Stimulated activated CD8-positive, alpha-beta memory T cell treated with anti-CD3 and anti-CD28 coated beads, Interleukin-12 subunit alpha, Interleukin-12 subunit beta, amount 100 ng/mL, for 4 hours (primary cell): ENCODE measurements at places on chromosomes 11 and 22.

GRCh38 chr22:37402184-37402506 lies 25.1 kb downstream of the ELFN2 start:
- no peak for DNase-seq

GRCh38 chr11:77374108-77374507 lies 72.6 kb upstream of the GDPD4 start:
- DNase-seq, result no peak

DNA sequence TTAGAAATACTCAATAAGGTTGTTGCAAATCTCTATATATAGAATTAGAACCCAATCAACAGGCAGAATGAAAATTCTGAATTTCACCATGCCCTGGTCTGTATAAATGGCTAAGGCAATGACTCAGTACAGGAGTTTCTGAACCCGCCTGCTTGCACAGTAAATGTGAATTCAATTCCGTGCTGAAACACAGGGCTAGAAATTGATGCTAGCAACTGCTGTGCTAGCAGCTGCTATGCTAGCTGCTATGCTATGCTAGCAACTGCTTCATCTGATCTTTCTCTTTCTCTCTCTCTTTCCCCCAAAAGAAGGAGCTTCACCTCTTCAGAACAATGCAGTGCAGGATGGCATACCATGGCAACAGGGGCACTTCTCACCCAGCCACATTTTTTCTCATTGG lies 9.7 kb upstream of the OR52J3 start:
- DNase-seq, result no peak

- no peak for DNase-seq
Observed at GRCh38 chr11:115462004-115462541, 42.1 kb downstream of the CADM1 start.

DNA sequence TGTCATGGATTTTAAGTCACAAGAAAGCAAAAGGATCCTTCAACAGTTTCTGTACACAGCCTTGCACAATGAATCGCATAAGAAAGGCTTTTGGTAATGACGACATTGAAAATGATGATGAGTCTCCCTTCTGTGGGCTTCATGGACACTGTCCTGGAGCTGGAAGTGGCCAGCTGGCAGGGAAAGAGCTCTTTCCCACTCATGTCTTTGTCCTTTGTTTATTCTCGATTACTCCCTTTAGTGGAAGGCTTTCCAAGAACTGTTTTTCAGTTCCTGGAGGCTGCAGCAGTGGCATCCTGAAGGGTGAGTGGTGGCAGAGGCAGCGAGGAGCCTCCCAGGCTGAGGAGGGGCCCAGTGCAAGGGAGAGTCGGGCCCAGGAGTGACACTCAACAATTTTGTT lies 505.2 kb downstream of the NTM start:
- DNase-seq, result no peak

GRCh38 chr11:117570701-117571100 lies 226.3 kb downstream of the DSCAML1 start:
- DNase-seq, result no peak

DNA sequence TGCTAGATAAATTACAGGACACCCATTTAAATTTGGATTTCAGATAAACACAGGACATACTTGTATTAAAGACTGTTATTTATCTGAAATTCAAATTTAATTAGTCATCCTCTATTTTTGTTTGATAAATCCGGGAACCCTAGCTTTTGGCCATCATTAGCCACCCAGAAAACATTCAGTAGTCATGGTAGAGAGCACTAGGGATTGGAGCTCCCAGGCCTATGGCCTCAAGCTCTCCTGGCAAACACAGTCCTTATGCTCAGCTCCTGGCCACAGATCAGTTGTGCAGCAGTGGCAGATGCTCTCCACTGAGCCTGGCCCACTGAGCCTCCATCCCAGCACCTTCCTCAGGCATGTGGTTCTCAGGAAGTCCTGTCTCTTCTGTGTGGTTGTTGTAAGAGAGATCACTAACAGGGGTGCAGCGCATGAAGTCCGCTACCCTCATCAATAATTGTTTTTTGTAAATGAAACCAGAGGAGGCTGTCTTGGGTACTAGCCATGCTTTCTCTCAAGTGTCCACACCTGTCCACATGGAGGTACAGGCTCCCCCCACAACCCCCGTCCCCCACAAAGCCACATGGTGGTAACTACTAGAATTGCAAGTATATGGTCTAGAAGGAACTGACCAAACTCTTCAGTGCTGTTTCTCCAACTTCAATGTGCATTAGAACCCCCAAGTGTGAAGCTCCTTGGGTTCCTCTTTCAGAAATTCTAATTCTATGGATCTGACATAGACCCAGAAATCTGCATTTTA lies 1.1 kb upstream of the IRAG1 start:
- no peak for DNase-seq

DNA sequence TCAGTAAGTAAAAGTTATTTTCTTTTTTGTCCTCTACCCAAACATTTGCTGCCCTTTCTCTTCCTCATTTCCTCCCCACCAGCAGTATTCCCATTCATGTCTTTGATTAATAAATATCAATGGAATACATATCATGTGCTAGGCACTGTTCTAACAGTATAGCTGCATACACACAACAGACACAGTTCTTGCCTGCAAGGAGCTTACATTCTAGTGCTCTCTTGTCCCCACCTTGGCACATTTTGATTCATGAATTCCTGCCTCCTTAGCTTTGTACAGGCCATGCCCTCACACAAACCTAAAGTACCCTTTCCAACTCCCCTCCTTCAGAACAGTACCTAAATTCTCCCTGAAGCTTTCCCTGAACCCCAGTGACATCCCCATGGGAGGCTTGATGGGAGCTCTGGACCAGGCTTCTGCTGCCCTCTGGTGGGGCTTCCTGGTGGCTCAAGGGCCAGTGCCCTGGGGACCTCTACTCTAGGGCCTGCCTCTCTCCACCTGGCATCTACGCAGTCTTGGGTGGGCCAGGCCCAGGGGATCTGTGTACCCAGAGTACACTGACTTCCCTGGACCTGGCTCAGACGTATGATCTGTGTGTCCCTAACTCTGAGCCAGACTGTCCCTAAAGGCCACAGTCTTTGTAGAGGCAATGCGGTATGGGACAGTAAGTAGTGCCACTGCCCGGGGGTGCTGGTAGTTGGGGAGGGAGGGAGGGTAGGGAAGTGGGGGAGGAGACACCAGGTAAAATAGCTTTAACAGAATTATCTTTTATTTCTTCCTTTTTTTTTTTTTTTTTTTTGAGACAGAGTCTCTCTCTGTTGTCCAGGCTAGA lies 14.1 kb downstream of the RPS13 start:
- DNase-seq, result no peak

DNA sequence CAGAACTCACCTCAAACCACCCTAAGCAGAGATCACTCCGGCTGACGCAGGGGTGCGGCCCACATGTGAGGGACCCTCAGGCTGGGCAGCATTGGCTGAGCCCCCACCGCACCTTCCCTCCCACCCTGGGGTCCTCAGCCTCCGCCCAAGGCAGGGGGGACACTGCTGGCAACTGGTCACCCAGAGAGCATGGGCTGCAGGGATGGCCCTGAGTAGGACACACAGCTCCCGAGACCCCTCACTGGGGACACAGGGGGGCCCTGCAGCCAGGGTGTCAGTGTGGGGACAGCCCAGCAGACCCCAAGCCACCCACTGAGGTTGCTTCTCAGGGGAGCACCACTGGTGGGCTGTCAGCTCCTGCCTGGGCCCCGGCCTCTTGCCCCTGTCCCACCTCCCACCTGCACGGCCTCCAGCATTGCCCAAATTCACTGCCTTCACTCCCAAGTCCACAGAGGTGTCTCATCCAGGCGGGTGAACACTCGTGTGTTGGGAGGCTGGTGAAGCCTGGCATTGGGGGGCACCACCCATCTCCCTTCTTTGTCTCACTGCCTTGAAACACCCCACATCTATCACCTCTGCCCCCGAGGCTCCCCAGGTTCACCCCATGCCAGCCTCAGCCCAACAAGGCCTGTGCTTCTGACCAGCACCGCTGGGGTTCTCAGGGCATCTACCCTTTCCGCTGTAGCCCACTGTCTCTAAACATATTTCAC lies 4.7 kb downstream of the C11orf21 start:
- DNase-seq, result no peak

- no peak for DNase-seq
Observed at GRCh38 chr11:116835042-116835772, 2.2 kb downstream of the APOA1 start.

GRCh38 chr11:44113018-44113417 lies 17.5 kb downstream of the EXT2 start:
- DNase-seq, result no peak

GRCh38 chr22:24326266-24326665 lies 55.6 kb downstream of the SPECC1L start:
- no peak for DNase-seq
